Thoracic aorta (tissue), 2 donors: ENCODE measurements at places on chromosomes 1 and 21.

GRCh38 chr1:169338617-169339016, 29.0 kb downstream of the NME7 start:
- DNase-seq = no peak

GRCh38 chr1:169473347-169473746, 12.4 kb downstream of the SLC19A2 start:
- no peak for DNase-seq

DNA sequence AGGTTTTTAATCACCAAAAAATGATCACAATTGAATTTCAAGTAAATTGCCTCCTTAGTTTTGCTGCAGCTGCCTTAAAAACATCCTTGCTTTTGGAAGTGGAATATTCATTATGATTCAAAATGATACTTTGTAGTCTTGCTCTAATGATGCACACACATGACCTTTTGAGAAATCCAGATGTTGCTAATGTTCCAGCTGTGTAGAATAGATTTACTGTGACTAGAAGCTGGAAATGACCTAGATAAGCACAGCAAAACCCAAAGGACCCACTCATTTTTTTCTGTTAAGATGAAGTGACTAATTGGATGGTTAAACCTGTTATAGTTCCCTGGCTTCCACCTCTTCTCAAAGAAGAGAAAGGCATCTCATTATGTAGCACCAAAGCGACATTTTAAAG, 64.6 kb upstream of the RALGPS2 start:
- no peak for DNase-seq

DNA sequence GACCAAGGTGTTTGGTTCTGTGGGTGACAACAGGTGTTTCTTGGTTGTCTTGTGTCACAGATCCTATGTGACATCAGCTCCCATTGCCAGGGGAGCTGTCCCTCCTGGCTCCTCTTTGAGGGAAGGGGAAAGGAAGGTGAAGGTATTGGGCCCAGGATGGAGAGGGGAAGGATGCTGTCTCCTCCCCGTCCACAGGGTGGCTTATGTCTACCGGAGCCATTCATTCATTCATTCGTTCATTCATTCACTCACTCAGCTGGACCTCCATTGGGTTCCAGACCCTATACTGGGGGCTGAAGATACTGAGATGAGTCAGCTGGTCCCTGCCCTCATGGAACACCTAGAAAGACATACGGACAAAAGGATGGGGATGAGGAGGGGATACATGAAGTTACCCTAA, 38.9 kb downstream of the EPHB2 start:
- DNase-seq = no peak

DNA sequence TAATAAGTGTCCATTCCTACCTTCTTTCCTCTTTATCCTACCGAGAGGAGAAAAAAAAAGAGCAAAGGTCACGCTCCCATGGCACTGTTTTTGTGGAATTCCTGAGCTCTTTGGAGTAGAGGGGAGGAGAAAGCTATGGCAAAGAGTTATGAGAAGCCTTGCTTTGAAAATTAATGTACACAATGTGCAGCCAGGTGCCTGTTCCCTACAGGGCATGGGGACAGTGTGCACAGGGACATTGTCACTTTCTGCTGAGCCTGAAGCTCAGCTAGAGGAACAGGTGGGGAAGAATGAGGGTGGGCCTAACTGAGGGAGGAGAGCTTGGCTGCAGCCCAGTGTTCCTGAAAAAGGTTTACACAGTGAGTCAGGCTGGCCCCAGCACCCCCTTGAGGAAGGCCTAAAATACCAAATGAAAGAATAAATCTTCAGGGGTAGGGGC, 66.1 kb downstream of the PLXNA2 start:
- DNase-seq = no peak
